ENCODE measurements at places on chromosomes 6 and 20.

DNA sequence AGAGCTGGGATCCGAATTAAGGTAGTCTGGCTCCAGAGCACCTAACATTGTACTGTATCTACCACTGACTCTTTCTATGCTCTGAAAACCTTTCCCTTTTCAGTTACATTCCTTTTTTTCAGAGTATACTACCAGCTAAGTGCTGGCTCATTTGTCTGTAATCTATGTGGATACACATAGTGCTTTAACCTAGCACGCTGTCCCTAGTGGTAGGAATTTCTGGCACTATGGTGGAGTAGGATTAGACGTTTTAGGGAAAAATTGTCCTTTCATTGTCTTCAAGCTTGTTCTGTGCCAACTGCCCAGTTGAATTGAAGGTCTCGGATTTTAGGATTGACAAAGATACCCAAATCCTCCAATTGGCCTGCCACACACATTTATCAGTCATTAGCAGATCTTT is 259.1 kb upstream of the FERMT1 start:
- DNase-seq = no peak

DNA sequence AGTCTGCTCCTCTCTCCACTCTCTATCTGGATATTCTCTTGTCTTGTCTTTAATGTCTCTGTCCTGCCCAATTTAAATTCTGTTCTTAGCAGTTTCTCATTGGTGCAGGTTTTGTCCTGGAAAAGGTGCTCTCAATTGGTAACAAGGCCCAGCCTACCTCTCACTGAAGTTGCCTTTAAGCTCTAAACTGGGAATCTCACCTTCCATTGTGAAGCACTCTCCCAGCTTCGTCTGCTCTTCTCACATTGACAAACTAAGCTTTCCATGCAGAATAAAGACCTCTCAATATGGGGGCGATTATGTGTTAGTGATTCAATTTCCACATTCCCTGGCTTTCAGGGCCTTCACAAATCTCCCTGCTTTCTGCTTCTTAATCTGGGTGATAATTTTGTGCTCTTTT is 1712.2 kb downstream of the GRIK2 start:
- no peak for DNase-seq

DNA sequence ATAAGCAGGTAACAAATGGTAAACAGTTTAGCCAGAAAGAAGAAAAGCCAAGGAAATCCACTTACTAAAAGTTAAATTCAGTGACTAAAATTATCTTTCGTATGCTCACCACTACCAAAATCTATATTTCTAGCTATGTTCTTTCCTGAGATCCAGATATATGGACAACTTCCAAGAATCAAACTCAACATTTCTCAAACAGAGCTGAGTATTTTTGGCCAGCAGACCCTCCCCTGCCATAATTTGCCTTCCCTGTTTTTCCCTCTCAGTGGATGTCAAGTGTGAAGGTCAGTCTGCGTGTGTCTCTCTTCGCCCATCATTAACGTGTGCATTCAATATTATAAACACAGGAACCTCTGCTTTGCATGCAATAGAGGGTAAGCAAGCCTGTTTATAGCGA is 42.0 kb downstream of the PRKN start:
- DNase-seq = no peak

- DNase-seq = no peak
These were observed 147.8 kb downstream of the PHACTR3 start for GRCh38 chr20:59752101-59752586.
